ENCODE measurements at places on chromosomes 2 and 18.

GRCh38 chr18:48921305-48922225, 29.2 kb downstream of the SMAD7 start:
- DNase-seq: no peak

DNA sequence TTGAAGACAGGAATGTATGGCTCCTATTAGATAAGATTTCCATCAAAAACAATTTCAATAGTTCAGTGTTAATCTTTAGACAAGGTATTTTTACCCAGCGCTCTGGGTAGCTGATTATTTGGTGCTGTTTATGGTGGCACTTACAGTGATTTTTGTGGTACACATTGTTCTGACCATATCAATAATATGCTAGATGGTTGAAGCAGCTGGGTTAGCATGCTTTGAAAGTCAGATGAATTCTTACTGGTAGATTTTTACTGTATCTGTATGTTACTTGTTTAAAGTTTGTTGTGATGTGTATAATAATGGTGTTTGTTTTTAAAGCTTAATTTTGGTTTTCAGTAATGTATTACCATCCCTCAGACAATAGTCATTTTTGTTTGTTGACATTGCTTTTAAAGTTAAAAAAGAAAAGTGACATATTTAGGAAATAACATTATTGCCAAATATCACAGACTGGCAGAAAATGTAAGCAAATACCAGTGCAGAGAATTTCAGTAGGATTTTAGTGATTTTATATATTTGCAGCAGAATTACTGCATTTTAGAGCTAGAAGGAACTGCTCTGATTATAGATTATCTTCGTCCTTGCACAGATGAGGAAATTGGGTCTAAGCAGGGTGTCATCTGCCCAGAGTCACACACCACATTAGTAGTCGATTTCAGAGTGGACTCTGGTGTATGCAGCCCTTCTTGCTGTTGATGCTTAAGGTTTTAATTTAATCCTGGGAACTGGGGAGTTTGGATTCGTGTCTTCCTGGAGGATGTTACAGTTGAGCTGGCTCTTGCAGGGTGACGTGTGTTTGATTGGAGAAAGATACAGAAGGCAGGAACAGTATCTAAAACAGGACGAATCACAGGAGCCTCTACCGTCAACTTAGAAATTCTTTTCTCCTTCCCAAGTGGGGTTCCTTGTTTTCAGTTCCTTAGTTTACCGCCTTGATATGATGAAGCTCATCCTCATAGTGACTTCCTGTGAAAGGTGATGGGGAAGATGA, 6.6 kb downstream of the SOCS6 start:
- DNase-seq: peak; percentile 9

GRCh38 chr2:84052043-84052442, 407.0 kb downstream of the SUCLG1 start:
- no peak for DNase-seq

GRCh38 chr2:53028225-53028624, 739.4 kb upstream of the CHAC2 start:
- peak; percentile 86 for DNase-seq

GRCh38 chr2:43538034-43538670, 57.7 kb downstream of the THADA start:
- no peak for DNase-seq

DNA sequence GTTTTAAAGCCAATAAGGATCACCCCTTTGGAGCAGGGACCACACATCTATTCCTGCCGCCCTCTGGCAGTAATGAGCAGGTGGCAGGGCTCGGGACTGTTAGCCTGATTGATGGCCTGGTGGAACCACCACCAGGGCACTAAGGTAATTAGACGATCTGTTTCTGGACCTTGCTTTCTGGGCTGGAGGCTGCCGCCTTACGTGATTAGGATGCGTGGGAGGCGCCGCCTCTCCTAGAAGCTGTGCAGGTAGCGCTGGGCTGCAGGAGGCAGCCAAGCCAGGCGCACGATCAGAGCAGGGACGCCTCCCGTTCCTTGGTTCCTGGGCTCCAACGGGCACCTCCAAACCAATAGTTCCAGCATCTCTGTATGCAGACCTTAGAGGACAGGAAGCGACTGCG, 242.6 kb upstream of the RAB12 start:
- no peak for DNase-seq

- DNase-seq: no peak
These were observed 135.3 kb downstream of the PTGR3 start for GRCh38 chr18:75073654-75074053.

DNA sequence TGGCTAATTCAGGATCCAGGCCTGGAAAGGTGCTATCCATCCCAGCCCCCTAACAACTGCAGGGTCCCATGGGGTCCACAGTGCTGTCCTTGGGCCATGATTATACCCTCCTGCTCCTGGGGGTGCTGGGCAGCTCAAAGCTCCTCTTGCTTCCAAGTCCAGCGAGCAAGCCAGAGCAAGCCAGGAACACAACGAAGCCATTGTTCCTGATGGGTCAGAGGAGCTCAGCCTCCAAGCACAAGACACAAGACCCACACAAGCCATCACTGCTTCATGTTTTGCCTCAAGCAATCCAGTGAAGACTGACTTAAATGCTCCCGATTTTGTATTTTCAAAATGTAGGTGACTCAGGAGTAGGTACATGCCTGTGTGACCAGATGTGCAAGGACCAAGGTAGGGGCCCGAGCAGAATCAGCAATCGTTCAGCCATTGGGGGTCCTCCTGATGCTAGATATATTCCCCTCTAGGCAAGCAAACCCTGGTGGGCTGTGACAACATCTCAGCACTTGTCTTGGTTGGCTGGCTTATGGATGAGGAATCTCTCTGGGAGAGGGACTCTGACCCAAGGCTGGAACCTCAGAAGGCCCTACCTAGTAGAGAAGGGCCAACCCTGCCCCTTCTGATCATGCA, 90.8 kb downstream of the EPAS1 start:
- no peak for DNase-seq

DNA sequence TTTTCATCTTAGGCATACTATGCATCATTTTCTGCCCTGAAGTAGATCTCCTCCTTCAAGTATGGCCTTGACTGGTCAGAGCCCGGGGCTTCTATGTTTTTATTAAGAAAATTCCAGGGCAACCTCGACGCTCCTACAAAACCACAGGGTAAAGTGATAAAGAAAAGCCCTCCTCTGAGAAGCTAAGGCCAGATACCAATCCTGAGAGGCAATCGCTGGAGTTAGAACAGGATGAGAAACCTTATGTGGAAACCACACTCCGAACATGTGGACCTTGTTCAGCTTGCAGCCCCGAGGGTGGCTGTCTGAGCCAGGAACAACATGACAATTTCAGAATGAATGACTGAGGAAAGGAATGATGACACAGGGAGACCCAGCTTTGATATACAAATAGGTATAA, 35.6 kb downstream of the RMC1 start:
- DNase-seq: no peak

DNA sequence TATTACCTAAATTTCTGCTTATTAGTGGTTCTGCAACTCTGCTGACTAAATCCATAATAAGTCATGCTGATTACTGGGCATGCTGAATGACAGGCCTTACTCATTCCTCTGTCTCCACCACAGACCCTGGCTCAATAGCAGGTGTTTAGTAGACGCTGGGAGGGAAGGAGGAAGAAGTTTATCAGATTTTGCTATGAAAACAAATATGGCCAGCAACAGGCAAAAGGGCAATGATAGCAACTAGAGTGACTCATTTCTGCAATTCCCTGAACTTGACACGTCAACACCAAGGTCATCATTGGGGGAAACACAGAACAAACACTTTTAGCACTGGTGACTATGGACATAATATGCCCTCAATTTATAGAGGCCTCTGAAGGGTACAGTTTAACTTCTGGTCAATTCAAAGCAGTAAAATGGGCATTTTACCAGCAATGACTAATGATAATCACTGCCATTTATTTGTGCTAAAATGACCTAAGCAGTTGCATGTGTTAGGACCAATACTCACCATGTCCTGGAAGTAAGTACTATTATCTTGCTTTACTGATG, 35.2 kb downstream of the TMEM163 start:
- DNase-seq: no peak

GRCh38 chr2:227597998-227598397, 695 bp upstream of the SCYGR2 start:
- peak; percentile 5 for DNase-seq

DNA sequence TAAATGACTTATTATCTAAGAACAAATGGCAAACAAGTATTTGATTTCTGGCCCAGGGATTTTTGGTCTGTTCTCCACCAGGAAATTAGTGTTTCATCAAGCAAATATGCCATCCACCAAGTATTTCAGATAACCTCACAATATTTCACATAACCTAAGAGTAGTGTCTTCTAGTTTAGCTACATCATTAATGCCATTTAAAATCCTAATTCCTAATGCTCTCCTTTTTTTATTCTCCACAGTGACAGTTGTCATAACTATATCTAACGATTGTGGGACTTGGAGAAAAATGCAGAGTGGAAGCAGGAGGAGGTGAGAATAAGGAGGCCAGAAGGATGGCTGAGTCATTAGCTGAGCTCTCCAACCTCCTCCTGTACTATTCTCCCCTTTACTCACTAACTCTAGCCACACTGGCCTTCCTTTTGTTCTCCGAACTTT, 58.5 kb upstream of the CTLA4 start:
- peak; percentile 81 for DNase-seq

Data from fibroblast of skin of right biceps (primary cell).